Activated CD4-positive, alpha-beta T cell treated with anti-CD3 and anti-CD28 coated beads for 4 hours (primary cell): ENCODE measurements at places on chromosomes 11 and 22.

GRCh38 chr11:14106303-14107049 lies 144.0 kb downstream of the SPON1 start:
- DNase-seq, result no peak

DNA sequence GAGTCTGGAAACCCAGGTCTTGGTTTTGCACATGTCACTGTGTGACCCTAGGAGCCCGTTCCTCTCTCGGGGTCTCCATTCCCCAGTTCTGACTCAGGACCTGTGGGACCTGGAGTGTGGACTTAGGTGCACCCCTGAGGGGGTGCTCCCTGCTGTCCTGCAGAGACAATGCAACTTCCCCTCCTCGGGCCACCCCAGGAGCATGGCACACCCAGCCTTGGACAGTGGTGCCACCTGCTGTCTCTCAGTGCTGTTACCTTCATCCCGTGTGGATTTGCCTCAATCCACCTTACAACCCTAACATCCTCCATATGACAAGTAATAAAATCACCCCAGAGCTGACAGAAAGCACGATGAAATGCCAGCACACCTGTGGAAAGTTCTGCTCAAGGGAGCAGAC lies 27.5 kb upstream of the CRYBB3 start:
- DNase-seq, result peak; percentile 11

- no peak for DNase-seq
These were observed 378.8 kb downstream of the ETS1 start for GRCh38 chr11:128208329-128209137.

GRCh38 chr11:61609000-61609979 lies 28.4 kb upstream of the SYT7 start:
- DNase-seq, result no peak

DNA sequence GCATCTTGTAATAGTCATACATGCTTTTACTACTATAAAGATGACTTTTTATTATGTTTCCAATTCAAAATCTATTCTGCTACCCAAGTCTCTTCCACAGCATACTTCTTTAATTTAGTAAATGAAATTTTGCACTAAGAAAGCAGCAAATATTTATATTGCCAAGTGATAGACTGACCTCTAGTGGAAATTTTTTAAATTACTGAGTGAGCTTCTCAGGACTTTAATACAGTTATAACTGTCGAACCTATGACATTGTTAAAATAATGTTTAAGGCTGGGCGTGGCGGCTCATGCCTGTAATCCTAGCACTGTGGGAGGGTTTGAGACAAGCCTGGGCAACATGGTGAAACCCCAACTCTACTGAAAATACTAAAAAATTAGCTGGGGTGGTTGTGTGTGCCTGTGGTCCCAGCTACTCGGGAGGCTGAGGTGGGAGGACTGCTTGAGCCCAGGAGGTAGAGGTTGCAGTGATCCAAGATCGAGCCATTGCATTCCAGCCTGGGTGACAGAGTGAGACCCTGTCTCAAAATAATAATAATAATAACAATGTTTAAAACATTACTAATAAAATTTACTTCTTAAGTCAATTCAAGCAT lies 27.3 kb downstream of the STK33 start:
- DNase-seq, result no peak

- no peak for DNase-seq
These were observed 92.2 kb downstream of the BUD13 start for GRCh38 chr11:116680349-116681125.

- DNase-seq, result no peak
These were observed 28.6 kb downstream of the ALG8 start for GRCh38 chr11:78110830-78111229.

- no peak for DNase-seq
These were observed 1.5 kb upstream of the BAIAP2L2 start for GRCh38 chr22:38111925-38112355.

GRCh38 chr11:2698386-2699184 lies 1.2 kb downstream of the KCNQ1OT1 start:
- no peak for DNase-seq

DNA sequence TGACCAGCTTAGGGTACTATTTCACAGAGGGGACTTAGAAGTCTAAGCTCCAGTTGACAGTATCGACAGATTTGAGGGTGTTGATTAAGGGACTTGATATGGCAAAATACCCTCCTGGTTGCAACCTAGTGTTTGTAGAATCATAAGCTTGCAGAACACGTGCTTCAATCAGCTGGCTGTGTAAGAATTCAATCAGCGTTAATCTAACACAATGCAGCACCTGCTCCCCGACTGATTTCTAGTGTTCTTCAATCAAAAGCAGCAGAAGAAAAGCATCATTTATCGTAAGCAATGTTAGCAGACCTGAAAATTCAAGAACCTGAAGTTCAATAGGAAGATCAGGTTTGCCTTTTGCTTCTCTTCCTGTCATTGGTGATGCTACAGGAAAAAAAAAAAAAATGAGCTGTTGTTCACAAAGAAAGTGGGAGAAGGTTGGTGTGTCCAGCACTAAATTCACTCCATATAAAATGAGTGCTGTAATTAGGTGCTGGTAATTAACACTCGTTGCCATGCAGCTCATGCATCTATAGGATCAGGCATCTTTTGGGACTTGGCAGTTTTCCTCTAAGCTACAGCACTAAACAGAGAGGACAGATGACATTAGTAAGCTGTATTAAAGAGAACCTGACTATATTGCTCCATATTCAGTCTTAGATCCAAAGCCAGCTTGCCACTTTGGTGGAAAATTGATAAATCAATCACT lies 840.3 kb downstream of the OPCML start:
- no peak for DNase-seq

GRCh38 chr11:12099132-12099873 lies 11.1 kb upstream of the MICAL2 start:
- no peak for DNase-seq

- no peak for DNase-seq
These were observed 4.2 kb upstream of the BID start for GRCh38 chr22:17778412-17778976.

- DNase-seq, result no peak
These were observed 4.3 kb downstream of the LARGE2 start for GRCh38 chr11:45926536-45927331.

GRCh38 chr11:27228232-27228905 lies 134.6 kb downstream of the CCDC34 start:
- no peak for DNase-seq

DNA sequence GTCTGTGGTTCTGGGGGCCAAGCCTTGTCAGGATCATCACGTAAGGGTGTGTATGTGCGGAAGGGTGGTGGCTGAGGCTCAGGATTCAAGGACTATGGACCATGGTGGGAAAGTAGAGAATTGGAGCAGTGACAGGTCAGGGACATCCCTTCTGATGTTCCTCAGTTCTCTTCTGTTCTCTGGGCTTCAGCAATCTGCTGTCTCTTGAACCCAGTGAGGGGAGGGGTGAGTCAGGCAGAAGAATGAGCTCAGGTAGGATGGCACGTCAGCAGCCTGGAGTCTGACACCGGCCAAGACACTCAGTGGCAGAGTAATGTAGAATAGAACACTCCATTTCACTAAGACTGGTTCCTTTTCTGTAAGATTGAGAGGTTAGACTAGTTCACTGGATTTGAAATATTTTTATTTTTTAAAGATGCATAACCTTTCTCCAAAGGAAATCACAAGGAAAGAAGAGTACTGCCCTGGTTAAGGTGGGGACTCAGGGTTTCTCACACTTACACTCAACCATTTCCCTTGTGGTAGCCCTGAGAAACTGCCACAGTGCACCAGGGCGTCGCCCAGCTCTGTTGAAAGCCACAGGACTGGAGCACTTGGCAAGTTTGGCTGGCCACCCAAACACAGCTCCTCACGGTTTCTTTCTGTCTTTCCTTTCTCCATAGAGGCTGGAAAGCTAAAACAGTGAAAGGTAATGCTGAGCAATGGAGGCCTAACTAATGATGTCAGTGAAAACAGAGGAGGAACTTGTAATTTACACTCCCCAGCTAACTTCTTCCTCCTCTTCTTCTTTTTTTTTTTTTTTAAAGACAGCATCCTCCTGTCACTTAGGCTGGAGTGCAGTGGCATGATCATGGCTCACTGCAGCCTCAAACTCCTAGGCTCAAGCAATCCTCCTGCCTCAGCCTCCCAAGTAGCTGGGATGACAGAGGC lies 23.1 kb upstream of the MICAL2 start:
- peak; percentile 12 for DNase-seq

DNA sequence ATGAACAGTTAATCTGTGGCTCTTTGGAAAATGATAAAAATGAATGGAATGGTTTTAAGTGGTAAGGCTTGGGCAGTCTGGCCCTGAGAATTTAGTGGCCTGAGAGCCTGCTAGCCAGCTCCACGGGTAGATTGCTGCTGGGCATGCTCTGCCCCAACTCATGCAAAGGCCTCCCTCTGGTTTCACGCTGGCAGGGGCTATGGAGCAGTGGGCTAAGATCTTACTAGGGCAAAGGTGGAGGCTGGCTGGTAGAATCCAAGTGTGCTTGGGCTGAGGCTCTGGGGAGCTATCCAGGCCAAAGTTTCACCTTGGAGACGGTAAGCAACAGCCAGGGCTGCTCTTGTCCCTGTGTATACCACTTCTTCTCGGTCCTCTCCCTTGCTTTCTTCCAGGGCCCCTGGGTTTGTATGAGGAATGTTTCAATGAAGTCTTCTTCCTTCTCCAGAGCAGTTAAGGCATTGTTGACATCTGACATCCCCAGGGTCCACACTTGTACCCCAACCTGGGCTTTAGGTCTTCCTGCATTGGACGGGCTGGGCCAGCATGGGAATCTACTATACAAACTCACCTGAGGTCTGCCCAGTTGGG lies 27.4 kb downstream of the UBE2L3 start:
- no peak for DNase-seq

DNA sequence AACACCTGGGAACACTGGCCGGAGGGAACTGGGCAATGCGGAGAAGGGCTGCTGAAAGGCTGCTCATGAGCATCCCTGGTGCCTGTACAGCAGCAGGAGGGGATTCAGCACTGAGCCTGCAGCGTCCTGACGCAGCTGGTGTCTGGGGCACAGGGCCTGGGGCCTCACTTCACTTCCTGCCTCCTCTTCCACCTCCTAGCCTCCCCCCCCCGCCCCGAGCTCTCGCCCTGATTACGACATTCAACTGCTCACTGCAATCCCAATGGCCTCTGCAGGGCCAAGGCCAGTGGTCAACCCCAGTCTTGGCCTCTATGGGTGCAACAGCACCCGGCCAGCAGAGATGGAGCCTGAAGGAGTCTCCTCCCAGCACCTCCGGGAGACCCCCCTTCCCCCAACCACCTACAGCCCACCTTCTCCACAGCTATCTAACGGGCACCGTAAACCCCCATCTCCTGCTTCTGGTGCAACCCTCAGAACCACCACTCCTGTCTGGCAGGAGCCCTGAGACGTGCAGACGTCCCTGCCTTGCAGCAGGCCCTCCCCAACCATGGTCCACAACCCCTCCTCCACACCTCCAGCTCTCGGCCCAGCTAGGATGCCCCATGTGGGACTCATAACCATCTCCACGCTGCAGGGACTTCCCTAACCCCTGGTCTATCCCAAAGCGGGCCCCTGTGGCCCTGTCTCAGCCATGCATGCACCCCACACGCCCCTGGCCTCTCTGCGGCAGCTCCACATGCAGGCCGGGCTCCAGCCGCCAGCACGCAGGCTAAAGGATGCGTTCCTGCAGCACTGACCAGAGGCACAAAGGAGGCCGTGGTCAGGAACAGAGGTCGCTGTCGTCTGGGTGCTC lies 38.2 kb downstream of the BRD1 start:
- no peak for DNase-seq

DNA sequence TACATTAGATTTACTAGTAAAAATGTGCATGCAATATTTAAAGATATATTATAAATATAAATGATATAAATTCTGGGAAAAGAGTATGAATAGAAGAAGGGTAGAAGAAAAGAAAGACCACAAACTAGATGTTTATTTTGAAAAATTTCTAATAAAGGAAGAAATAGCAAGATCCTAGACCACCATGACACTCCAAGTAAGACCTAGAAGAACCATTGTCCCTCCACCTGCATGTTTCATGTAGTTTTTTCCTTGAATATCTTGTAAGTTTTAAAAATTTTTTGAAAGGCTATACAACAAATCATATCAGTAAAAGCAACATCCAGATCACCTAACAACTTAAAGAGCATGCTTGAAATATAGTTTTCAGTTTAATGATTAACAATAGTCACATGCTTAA lies 46.8 kb downstream of the ARHGAP32 start:
- no peak for DNase-seq

- no peak for DNase-seq
These were observed 235.4 kb downstream of the METTL15 start for GRCh38 chr11:28343304-28344233.

- DNase-seq, result no peak
These were observed 45.4 kb downstream of the GGTLC2 start for GRCh38 chr22:22689621-22690345.

DNA sequence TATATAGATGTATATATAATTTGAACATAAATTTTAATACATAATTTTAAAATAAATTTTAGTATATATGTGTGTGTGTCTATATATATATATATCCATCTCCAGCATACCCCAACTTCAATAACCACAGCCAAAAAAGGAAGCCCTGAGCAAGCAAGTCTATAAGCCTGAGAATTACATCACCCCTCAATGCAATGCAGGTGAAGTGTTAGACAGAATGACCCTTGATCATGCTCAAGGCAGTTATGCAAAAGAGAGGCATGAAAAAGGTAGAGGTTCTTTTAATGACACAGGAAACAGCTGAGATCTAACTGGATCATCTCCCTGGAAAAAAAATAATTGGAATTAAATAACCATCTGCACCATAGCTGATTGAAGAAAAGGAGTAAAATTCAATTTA lies 557.9 kb upstream of the ANO5 start:
- no peak for DNase-seq

GRCh38 chr11:72723508-72723907 lies 28.7 kb downstream of the ARAP1 start:
- no peak for DNase-seq

GRCh38 chr22:36879775-36880174 lies 19.0 kb downstream of the NCF4 start:
- no peak for DNase-seq

- no peak for DNase-seq
These were observed 7.4 kb upstream of the PRR33 start for GRCh38 chr11:1899090-1899489.

DNA sequence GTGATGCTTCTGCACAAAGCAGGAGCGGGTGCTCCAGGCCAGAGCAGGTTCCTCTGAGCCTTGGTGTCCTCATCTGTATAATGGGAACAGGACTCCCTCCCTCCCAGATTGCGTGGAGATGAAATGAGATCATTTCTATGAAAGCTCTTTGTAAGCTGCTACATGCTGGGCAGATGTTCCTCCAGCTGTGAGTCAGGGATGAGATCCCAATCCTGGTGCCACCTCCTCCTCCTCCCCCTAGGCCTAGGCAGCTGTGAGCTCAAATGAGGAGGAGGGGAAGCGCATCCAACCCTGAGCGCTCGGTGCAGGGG lies 7.0 kb upstream of the CABP2 start:
- no peak for DNase-seq

DNA sequence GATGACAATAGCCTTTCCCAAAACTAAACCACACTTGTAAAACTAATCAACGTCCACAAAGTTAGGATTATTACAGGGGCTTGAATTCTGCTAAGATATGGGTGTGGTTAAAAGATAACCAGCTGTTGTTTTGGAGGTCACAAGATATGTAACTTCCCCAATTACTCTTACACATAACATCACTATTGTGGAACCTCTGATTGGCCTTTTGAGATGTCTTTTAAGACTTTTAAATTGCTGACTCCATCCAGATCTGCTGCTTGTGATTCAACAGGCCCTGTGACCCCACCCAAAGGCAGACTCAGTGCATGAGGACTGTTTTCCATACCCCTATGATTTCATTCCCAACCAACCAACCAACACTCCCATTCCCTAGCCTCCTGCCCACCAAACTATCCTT lies 893.9 kb downstream of the OPCML start:
- DNase-seq, result no peak

GRCh38 chr11:78365381-78365792 lies 52.2 kb downstream of the GAB2 start:
- no peak for DNase-seq
